ENCODE measurements at places on chromosomes 5 and 9.

DNA sequence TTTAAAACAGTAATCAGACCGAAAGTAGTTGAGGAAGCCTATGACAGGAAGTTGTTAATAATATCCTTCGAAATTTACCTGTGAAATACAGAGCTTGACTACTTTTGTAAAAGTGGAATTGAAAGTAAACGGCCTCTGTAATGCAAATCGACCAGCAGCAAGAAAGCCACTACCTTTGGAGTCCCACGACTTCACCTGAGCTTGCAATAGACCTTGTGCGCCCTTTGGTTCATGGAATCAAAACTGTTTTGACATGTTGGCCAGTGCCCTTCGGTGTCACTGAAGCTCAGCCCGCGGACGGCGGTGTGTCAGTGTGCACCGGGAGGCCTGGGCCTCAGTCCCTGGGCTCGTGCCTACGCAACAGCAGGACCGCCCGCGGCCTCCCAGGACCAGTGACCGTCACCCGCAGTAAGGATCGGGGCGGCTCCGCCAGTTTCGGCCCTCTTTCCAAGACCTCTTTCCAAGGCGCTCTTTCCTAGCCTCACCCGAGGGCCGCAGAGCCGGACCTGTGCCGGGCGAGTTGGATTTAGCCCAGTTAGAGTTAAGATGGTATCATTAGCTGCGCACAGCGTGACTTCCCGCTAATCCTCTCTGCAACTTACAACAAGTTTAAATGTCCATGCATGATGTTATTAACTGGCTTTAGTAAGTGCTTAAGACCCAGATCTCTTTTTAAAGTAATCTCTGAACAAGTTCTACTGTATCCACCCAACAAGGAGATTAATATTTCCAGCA lies 223.3 kb downstream of the MEF2C start:
- DNase-seq, result no peak

DNA sequence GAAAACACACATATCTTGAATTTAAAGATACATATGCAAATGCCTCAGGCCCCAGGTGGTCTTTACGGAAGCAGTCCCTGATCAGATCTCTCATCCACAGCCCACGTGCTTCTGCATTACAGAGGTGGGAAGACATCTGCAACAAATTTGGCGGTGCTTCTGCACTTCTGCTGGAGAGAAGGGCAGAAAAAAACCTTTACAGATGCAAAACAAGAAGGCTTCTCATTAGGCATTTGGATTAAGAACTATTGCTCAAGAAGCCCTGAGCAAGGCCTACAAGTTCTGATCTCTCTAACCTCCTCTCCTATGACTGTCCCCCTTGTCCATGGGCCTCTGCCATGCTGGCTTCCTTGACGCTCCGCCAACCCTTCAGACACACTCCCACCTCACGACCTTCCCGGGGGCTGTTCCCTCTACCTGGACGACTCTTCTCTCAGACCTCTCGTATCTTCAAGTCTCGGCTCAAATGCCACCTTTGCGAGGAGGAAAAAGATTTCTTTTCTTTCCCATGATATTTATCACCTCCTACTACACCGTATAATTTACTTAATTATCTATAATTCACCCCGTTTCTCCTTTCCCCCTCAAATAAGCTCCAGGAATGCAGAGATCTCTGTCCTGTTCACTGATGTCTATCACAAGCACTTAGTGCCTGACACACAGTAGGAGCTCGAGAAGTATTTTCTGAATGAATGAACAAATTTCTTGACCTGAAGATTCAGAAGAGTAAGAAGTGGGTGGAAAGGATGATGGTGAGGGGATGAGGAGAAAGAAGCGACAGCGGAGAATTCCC lies 1.1 kb downstream of the MTMR12 start:
- DNase-seq, result no peak

DNA sequence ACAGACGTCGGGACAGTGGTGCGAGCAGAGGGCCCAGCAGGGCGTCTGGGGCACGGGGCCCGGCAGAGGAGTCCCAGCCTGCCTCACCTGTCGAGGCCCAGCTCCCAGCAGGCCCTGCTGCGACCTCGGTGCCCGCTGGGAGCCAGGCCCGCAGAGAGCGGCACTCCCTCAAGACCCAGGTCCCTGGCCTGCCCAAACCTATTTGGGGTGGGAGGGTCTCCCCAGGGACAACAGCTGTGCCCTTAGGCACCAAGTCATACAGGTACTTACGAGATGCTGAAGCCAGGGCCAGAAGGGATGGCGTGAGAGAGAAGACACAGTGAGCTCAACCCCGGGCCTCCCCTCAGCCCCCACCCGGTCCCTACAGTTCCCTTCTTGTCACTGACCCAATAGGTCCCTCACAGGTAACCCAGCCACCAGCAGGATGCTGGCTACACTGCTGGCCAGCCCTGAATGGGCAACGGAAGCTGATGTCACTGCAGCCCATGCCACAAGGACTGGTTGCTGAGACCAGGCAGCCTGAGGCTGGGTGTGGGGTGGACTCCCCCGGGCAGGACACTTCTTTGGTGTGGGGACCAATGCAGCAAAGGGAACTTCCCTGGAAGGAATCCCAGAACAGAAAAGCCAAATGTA lies 3.7 kb downstream of the NSMF start:
- no peak for DNase-seq

- no peak for DNase-seq
Observed at GRCh38 chr9:125747765-125748445, 732 bp downstream of the PBX3 start.

DNA sequence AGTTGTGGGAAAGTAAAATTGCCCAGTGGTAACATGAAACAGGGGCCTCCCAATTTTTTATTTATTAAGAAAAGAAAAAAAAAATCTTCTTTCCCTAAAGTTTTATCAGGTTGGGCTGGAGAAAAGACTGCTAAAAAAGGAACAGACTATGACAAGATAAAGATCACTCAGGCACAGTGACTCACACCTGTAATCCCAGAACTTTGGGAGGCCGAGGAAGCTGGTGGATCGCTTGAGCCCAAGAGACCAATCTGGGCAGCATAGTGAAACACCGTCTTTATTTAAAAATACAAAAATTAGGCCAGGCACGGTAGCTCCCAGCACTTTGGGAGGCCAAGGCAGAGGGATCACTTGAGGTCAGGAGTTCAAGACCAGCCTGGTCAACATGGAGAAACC lies 312.5 kb downstream of the CETN3 start:
- no peak for DNase-seq

GRCh38 chr9:10562581-10563343 lies 50.0 kb downstream of the PTPRD start:
- no peak for DNase-seq

GRCh38 chr5:172903790-172904189 lies 55.4 kb upstream of the RPL26L1 start:
- DNase-seq, result no peak

DNA sequence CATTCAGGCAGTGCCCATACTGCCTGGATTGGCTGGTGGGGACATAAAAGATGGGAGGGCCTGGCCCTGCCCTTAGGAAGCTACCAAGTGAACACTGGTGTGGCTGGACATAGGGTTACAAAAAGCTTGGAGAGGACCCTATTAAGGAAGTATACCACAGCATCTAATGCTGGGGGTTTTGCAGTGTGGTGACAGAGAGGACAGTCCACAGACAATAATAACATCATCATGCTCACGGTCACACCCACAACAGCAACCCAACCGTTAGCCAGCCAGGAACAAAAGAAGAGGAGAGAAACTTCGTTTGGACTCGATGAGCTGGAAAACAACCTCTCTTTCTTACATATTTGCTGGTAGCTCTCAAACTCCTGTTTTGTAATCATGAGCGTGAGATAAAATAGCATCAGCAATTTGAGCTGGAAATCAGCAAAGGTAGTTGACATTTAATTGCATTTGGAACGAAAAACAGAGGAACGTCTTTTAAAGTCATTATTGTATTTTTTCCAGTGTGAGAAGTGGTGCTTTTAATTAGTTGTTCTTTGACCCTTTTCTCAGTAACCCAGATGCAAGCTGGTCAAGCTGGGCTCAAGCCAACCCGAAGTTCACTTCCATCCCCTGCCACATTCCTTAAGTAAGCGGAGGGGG lies 73.4 kb downstream of the NSG2 start:
- no peak for DNase-seq

DNA sequence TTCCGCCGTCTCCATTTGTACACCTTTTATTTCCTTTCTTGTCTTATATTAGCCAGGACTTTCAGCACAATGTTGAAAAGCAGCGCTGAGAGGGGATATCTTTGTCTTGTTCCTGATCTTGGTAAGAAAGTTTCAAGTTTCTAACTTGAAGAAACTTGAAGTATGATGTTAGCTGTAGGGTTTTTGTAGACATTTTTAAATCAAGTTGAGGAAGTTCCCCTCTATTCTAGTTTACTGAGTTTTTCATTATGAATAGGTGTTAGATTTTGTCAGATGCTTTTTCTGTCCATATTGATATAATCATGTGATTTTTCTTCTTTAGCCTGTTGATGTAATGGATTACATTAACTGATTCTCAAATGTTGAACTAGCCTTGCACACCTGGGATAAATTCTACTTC lies 425.7 kb downstream of the PIK3R1 start:
- DNase-seq, result no peak

- DNase-seq, result no peak
Observed at GRCh38 chr9:87570000-87570908, 72.6 kb downstream of the DAPK1 start.

- DNase-seq, result no peak
Observed at GRCh38 chr5:320524-321229, 837 bp upstream of the AHRR start.

GRCh38 chr5:73564675-73565074 lies 764 bp downstream of the ANKRA2 start:
- DNase-seq, result no peak

DNA sequence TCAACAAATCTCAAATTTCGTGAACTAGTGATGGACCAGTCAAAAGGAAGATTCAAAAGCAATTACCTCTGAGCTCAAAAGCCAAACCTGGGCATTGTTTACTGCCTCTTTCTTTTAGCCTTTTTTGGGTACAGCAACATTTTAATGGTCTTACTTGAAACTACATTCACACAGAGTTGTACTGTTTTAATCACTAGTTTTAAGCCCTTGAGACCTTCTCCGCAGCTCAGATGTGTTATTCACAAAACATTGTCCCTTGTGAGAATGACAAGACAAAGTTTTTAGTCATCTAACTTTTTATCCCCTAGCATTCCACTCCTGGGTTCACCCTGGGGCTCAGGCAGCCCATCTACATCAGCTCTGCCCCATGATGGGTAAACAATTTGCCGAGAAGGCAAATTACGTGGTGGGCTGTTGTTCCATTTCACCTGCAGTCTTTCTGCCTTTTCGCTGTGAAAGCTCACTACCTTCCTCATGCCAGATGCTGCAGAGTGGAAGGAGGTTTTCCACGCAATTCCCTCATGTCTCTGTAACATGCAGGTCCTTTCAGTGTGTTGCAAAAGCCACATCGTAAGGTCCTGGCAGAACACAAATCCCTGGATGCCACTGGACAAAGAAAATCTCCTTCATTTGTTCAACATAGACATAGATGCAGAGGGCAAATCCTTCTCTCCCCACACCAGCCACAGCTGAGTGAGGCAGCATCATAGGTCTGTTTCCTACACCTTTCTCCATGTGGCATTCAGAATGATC lies 175.7 kb downstream of the EBF1 start:
- no peak for DNase-seq

DNA sequence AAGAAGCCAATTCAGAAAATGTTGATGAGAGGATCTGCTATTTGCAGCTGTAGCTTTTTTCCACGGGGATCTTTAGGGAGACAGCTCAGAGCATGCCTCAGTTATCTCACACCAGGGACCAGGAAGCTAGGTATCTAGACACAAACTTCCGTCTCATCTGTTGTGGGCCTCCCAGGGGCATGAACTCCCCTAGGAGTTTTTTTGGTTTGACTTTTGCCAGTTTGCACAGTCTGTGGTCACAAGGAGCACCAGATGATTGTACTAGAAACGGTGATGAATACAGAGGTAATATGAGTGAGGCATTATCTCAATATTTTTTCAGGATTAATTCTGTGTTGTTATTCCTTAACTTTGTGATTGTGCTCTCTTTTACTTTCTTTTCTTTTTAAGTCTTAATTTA lies 533.2 kb upstream of the SEMA6A start:
- DNase-seq, result no peak

DNA sequence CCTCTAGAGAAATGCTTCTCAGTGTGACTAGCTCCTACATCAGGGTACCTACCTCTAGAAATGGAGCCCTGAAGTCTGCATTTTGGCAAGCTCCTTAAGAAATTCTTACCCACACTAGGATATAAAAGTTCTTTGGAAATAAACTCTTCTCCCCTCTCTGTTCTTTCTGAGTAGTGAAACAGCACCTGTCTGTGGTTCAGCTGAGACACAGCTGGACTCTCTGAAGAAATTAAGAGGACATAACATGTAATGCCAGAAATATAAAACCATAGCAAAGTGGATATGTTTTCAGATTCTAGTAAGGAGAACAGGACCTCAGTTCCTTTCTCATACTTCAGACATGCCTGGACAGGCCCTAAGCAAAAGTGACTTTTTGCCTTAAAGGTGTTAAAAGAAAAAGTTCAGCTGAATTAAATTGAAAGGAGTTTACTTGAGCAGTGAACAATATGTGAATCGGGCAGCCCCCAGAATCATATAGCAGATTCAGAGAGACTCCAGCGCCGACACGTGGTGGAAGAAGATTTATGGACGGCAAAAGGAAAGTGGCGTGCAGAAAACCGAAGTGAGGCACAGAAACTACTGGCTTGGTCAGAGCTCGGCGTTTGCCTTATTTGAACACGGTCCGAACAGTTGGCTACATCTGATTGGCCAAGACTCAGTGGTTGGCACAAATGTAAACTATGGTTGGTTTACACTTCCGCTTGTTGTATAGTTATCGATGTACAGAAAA lies 64.5 kb downstream of the PRKACG start:
- DNase-seq, result no peak

DNA sequence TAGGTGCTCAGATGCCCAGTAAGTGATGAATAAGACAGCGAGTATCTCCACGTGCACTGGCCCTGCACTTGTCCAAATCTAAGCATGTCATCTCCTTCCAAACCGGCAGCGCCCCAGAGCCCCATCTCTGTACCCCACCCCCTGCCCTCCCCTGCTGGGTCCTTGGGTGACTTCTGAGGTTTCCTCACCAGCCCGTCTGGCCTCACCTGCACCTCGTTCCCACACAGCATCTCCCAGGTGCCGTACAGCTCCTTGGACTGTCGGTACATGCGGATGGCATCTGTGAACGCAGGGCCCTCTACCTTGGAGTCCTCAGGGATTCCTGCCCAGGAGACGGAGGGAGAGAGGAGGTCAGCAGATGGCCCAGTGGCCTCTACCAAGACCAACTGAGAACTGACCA lies 66.3 kb downstream of the LRSAM1 start:
- DNase-seq, result no peak

DNA sequence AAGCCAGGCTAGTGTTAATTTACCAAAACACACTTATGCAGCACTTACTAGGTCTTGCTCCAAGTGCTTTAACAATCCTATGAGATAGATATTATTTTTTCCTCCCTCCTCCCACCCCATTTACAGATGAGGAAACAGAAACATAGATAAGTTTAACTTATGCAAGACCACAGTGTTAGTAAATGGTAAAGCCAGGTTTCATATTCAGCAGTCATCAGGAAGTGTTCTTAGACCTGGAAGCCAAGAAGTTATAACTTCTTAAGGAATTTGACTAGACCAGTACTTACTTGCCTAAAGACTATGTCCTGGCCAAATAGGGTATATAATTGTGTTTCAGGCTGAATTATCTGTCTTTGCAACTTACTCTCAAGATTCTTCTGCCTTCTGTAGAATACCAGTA lies 15.9 kb downstream of the ABHD17B start:
- no peak for DNase-seq

- DNase-seq, result no peak
Observed at GRCh38 chr5:137146402-137146890, 352.7 kb downstream of the SPOCK1 start.

- no peak for DNase-seq
Observed at GRCh38 chr9:137449931-137450538, 8.9 kb upstream of the ENTPD8 start.

- DNase-seq, result no peak
Observed at GRCh38 chr9:109238655-109239054, 71.6 kb upstream of the FRRS1L start.

- no peak for DNase-seq
Observed at GRCh38 chr5:177520916-177521513, 4.3 kb upstream of the DDX41 start.
